ENCODE measurements at places on chromosomes 12 and 14.

GRCh38 chr14:77838831-77839511 lies 39.1 kb downstream of the ADCK1 start:
- DNase-seq = no peak

GRCh38 chr14:85475113-85475512 lies 54.8 kb upstream of the FLRT2 start:
- no peak for DNase-seq

GRCh38 chr14:99287269-99287942 lies 15.4 kb upstream of the BCL11B start:
- peak; percentile 40 for DNase-seq

GRCh38 chr14:68135566-68135965 lies 316.0 kb downstream of the RAD51B start:
- DNase-seq = no peak

GRCh38 chr12:18246066-18246465 lies 15.3 kb upstream of the PIK3C2G start:
- DNase-seq = no peak

DNA sequence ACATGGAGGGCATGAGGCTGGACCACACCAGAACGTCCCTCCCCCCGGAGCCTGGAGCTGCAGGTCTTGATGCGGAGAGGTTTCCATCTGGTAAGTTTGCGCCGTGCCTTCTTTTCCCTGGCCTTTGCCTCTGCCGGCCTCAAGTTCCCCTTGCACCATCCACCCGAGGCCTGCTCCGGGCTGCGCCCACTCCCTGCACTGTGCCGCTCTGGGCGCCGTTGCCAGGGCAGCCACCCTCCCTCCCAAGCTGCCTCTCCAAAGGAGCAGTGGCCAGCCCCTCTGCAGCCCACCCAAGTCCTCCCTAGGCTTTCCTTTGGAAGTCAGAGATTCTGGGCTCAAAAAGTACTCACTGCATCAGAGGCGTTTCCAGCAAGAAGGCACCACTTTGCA lies 46.2 kb upstream of the MEG3 start:
- no peak for DNase-seq

DNA sequence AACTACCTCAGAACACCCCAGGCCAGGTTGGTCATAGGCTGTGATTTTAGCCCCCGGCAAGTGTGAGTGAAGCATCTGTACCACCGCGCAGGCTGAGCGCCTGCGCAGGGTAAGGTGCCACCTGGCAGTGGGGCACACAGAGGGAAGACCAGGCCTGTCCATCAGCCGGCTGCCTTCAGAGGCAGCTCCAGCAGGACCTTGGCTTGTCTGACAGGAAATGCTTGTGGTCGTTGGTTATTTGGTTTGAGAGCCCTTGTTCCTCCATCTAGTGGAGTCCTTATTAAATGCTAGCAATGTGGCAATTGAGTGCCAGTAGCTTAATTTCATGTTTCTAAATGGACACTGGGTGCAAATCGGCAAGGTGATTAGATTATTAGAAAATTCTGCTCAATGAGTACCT lies 27.5 kb downstream of the SLC25A29 start:
- DNase-seq = peak; percentile 17

DNA sequence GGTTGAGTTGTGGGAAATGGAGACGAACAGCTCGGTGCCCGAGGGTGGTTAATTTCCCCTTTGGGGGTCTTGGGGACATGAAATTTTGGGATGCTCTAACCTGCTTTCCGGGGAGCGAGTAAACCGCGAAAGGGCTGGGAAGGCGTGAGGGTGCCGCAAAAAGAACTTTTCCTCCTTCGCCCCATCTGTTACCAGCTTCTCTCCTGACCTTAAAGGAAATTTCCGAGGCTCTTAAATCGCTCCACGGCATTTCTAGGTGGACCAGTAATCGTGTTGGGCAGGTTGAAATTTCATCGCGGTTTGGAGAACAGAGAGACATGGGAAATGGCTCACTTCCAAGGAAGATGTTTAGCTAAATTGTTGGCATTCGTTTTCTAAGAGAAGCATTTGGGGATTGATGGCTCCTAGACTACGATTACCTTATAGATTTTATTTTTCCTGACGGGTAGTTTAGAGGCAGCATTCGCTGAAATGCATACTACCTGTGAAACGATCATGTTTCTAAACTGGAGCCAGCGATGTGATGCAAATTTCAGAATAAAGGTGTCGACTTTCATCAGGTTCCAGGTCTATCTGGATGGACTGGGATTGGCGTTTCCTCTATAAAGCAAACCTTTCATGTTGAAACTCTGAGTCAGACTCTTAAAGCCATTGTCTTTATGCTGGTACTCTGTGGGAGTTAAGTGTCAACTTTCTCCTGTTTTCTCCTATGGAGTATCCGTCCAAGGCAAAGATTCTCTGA lies 414.5 kb downstream of the PCNX1 start:
- DNase-seq = no peak

- no peak for DNase-seq
These were observed 2.8 kb downstream of the CRADD start for GRCh38 chr12:93680006-93680405.

DNA sequence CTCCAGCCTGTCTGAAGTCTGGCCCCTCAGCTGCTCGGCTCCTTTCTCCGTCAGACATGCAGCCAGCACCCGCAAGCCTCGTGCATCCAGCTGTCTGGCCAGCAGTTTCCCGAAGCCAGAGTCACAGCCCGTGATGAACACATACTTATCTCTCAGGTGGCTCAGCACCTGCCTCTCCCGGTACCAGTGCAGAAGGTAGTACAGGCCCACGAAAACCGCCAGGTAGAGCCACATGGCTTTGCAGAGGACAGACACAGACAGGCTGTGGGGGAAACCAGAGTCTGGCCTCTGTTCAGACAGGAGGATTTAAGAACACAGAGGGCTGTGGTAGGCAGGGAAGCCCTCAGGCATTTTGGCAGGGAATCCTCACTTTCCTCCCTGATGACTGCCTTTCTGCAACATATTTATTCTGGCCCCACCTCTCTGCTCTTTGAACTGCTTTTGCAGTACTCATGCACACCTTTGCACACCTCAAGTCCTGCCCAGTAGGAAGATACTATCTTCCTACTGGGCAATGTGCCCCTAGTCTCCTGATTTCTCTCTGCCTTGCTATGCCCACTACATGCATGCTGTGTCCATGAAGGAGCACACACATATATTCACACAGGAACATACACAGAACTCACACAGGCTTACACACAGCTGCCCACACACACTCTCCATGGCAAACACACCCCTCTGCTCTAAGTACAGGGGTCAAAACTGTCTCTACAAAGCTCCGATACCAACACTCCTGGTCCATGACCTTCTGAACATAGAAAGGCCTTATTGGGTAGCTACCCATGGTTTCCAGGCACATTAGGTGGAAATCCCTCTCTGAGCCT lies at the start of gene RDH16:
Gene RDH16 (minus strand): TSS at position 380 of the 824 bp plus-strand sequence. CDS start 146 bp downstream, at position 234.
- no peak for DNase-seq

DNA sequence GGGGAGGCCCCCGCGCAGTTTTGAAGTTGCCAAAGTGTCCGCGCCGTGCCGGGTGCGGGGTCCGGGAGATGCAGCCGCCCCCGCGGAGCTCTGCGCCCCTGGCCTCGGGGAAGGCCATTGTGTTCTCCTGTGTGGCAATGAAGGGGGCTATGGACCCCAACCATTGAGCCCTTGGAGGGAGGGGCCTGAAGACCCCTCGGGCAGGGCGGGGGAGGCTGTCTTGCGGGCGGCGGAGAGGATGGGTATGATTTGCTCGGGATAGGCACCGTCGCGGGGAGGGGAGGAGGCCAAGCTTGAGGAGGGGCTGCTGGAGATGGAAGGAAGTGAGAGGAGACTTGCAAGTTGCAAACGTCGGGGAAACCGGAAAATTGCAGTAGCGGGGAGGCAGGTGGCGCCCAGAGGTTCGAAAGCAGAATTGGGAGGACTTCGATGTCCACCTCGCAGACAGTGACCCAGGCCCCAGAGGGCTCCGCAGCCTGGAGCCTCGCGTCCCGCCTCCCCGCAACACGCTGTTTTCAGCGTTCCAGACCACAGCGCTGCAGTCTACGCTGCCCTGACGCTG lies 25.4 kb downstream of the BCL11B start:
- DNase-seq = peak; percentile 65

DNA sequence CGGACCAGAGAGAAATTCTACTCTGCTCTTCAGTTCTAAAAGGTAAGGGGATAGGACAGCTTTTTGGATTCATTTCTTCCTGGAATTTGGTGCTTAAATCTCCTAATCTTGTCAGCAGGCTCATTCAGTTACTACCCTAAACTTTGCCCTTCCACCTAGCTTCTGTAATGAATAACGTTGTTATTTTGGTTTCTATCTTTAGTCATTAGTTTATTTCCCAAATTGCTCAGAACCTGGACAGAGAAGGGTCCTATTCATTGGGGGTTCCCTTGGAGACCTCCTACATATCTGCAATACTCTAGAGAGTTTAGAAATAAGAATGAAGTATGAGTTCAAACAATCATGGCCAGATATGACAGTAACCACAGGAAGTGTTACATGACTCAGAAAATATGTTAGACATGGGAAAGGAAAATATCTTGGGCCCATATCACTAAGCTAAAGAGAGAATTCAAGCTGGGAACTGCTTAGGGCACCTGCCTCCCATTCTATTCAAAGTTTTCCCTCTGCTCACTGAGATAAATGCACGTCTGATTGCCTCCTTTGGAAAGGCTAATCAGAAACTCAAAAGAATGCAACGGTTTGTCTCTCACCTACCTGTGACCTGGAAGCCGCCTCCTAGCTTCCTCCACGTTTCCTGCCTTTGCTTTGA lies 87.9 kb downstream of the GAS2L3 start:
- no peak for DNase-seq

- no peak for DNase-seq
These were observed 553.1 kb upstream of the ATXN7L3B start for GRCh38 chr12:73984552-73984951.

DNA sequence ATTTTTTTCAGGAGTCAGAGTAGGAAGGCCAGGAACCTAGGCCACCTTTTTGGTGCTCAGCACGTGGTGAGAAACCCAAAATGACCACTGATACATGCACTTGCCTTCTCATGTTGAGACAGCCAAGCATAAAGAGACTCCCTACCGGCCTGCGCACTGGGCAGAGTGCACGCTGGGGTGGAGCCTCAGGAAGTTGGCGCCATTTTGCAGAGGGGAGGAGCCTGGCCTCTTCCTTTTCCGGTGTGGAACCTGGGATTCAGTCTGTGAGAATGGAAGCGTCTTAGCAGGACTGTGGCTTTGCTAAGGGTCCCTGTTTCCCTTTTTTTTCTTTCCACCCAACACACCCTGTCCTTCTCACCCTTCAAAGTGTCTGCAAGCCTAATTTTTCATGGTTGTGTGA lies 62.9 kb upstream of the RTRAF start:
- DNase-seq = no peak

- no peak for DNase-seq
These were observed 335.6 kb downstream of the SYT1 start for GRCh38 chr12:79200176-79200575.

DNA sequence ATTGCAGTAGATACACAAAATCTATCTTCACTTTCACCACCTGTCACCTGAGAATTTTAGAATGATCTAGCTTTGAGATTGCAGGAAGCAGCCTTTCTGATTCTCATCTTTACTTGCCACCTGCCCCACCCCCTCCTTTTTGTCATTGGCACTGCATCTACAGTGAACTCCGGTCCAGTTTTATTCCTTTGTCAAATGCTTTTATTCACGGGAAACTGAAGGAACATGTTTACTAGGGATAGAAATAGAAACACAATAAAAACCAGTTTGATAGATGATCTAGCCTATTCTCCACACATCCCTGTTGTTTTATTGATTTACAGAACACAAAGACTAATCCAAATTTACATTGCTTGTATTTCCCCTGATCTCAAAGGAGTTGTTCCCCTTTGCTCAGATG lies 471.7 kb upstream of the STXBP6 start:
- no peak for DNase-seq

DNA sequence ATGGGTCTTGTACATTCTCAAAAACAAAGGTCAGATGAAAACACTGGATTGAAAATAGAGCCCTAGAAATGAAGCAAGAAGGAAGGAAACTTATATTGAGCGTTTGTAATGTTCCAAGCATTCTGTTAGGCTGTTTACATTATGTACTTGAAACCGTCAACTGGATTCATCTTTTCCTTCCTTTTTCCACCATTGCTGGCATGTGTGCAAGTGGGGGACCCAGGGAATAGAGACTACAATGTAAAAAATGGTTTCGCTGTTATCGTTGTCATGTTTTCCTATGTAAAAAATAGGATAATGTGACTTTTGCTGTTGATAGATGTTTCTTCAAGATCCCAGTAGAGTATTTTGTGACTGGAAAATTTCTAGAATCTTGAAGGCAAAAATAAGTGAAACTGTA lies 913.2 kb downstream of the NRXN3 start:
- DNase-seq = no peak

Measured in CD4-positive, alpha-beta T cell treated with Interleukin-4 for 1 hour (primary cell).